Activated CD8-positive, alpha-beta memory T cell treated with anti-CD3 and anti-CD28 coated beads for 48 hours (primary cell): ENCODE measurements at places on chromosomes 12 and 14.

DNA sequence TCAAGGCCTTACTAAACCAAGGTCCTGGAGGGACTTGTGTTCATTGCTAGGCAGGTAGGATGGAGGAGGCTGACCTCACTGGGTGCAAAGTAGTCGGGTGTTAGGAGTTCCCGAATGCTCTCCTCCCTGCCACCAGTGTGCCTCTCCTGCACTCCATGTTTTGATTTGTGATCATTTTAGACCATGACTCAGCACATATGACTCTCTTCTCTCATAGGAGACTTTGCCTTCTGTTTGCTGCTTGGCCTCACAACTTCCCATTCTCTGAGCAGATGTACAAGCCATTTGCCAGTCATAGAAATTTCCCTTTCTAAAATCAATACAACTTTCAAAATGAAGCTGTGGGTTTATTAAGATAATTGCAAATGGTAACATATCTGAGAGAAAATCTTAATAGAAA, 46.6 kb upstream of the LRIG3 start:
- DNase-seq: no peak

- no peak for DNase-seq
Observed at GRCh38 chr12:122085591-122085990, 7.0 kb downstream of the MLXIP start.

DNA sequence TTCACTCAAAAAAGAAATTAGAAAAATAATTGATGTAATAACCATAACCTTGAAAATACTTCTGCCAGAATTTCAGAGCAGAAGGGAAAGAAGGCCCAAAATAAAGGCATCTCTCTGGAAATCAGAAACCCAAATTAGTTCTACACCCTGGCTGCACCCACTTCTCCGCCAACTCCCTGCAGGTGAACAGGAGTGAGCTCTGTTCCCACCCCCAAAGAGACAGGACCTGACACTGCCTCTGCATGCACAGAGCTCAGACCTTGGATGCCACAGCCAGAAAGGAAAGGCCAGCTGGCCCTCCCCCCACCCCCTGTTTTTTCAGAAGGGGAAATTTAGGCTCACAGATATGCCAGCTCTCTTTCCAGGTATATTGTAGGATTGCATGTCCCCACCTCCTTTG, 228.2 kb downstream of the BCL11B start:
- no peak for DNase-seq

- no peak for DNase-seq
Observed at GRCh38 chr12:81992461-81992860, 233.3 kb upstream of the PPFIA2 start.

DNA sequence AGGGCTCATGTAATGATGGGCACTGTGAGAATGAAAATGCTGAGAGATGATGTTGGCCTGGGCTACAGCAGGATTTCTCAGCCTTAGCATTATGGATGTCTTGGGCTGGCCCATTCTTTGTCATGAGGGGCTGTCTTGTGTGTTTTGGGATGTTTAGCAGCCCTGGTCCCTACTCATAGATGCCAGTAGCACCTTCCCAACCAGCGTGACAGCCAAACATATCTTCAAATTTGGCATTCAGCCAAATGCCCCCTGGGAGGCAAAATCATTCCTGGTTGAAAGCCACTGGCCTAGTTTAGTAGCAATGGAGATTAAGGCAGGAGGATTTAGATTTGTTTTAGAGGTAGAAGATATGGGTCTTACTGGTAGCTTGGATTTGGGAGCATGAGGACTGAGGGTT, 26.6 kb downstream of the UBE3B start:
- DNase-seq: no peak

DNA sequence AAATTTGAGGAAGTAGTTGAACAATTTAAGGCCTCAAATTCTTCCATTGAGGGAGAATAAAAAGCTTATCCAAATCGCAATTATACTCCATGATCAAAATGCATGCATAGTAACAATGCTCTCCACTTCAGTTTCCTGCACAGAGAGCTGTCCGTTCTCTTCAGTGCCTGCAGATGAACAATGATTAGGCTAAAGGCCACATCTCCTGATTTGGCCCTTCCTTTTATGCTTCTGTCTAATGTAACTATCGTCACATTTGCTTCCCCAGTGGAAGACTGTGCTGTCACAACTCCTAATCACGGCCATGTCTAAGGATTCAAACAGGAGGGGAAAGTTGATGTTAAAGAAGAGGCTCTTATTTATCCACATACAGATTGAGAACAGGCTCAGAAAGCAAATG, 113.6 kb upstream of the NPAS3 start:
- DNase-seq: no peak

DNA sequence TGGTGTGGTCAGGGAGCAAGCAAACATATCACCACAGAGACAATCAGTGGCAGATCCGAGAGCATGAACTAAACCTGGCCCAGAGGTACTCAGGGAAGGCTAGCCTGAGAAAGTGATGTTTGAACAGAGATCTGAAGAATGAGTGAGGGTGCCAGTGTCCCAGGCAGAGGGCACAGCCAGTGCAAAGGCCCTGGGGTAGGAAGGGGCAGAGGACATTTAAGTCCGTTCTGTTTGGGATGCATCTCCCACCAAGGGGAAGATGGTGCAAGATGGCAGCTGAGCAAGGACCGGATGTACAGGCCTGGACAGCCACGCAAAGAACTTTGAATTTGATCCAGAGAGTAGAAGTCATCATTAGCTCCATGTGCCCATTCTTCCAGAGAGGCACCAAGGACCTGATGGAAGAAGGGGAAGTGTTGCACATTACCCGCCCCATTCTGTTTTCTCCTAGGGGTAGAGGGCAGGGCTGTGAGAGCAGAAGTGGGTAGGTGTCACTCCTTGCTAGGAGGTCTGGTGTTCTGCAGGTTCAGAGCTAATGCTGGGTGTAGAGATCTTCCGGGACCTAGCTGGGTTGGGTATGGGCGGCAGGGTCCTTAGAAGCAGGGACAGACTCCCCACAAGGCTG, 3.9 kb downstream of the DTX1 start:
- no peak for DNase-seq

DNA sequence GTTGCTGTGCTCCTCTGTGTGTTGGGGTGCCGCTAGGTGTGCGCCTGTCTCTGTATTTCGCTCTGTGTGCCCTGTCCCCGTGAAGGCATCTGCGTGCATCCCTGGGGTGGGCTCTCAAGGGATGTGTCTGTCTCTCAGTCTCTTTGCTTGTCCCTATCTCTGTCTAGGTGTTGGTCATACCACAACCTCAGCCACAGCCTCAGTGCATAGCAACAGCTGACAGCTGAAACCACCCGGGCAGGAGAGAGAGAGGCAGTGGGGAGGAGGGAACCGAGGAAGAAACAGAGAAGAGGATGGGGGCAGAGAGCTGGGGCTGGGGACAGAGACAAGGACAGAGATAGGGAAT, 953 bp upstream of the NXPH4 start:
- DNase-seq: no peak

DNA sequence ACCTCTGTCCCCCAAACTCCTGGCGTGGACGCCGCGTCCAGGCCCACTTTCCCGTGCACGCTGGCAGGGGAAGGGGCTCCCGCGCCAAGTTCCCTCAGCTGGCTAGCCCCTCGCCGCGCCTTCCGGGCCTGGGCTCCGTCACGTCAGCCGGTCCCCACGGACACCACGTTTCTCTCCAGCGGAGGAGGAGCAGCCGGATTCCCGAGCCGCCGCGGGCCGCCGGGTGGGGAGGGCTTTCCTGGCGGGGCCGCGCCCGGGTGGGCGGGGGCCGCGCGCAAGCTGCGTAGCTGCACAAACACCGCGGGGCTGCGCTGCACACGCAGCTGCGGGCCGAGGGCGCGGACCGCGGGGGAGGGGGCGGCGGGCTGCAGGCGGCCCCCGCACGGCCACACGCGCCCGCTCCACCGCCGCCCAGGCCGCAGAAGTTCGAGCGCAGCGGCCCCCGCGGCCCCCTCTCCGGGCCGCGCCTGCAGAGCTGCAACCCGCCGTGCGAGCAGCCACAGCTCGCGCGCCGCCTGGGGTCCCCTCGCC, 45.1 kb upstream of the PNMA1 start:
- no peak for DNase-seq

- no peak for DNase-seq
Observed at GRCh38 chr12:64042911-64043310, 179.2 kb downstream of the KICS2 start.

GRCh38 chr14:87805315-87805723, 187.7 kb downstream of the GALC start:
- DNase-seq: no peak

GRCh38 chr12:88960213-88960878, 380.1 kb upstream of the KITLG start:
- DNase-seq: no peak

- DNase-seq: no peak
Observed at GRCh38 chr12:81718616-81719015, 40.5 kb downstream of the PPFIA2 start.

DNA sequence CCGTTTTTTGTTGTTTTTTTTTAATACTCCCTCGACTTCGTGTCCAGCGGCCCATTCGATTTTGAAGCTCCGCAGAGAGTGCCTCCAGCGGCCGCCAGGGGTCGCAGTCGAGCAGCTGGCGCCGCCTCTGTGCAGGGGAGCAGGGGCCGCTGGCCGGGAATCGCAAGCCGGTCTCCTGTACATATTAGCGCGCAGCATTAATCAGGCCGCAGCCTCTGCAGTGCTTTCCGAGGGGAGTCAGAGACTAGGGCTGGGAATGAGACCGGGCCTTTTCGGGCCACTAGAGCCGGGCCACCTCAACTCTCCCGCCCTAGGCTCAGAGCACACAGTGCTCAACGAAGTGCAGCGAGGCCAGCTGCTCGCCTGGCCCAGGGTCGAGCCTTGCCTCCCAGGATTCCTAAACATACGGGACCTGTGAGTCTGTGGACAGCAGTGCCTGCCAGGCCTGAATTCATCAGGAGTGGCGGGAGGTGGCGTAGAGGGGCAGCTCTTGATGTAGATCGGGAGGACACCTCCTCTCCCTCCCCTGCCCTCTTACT, 81.8 kb downstream of the EMP1 start:
- DNase-seq: peak; percentile 45

DNA sequence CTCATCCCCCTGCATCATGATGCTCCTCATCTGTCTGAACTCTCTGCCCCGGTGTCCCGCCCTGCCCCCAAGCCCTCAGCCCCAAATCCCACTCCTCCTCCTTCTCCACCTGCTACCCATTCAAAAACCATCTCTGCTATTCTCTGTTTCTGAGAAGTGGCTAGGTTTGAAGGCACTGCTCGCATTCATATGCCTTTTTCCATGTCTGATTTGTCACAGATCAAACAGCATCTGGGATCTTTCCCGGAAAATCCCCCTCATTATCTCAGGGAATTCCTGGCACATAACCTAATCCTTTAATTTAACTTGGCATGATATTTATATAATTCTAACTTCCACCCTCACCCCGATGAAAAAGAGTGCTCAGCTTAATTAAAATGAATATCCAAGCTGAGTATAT, 3.3 kb upstream of the ADAM20 start:
- DNase-seq: no peak

GRCh38 chr14:93936245-93936644, 9.1 kb downstream of the FAM181A start:
- DNase-seq: no peak

- no peak for DNase-seq
Observed at GRCh38 chr14:102164965-102165364, 25.3 kb downstream of the WDR20 start.

DNA sequence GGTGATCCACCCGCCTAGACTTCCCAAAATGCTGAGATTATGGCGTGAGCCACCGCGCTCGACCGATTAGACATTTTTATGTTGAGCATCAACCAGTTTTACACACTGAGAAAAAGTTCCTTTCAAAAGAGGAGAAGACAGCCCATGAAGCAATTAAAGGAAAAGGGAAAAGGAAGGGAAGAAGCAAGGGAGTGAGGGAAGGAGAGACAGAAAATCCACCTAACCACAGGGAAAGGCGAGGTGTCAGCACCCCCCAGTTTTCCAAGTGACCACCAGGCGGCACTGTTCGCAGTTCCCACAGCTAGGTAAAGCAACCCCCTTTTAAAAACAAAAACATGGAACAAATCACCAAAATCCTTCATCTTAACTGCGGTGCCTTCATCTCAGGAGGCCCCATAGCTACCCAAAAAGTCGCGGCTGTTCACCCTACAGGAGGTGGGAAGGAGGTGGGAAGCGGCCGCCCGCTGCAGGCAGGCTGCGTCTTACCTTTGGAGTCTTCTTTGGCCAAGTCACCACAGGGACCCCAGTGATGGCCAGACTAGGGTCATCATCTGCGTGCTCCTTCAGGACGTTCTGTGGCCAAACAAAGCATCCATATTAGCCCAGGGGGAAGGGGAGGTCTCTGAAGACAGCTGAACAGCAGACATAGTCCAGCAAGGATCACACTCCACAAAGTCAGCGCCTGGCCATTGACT, 86.6 kb downstream of the KDM2B start:
- DNase-seq: peak; percentile 37

- no peak for DNase-seq
Observed at GRCh38 chr12:15932971-15933370, 21.8 kb downstream of the DERA start.

DNA sequence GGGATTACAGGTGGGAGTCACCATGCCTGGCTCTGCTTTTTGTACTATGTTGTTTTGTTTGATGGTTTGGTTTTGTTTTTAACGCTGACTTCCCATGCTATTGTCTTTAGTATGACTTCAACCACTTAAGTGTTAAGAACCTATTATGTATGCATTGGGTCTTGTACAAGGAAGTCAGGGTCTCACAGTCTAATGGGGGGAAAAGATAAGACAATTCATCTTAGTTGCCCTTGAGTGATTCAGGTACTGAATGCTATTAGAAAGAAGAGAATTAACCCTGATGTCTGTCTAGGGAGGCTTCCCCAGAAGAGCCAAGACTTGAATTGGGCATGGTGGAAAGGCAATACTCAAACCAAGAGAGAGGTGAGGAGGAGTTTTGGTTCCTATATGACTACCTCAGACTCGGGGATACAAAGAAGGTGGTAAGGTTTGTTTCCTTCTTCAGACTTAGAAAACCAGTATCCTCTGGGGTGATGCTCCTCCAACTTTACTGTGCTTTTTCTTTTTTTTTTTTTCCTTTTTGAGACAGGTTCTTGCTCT, 64.6 kb downstream of the SUSD6 start:
- no peak for DNase-seq

- DNase-seq: no peak
Observed at GRCh38 chr12:105158876-105159275, 51.3 kb downstream of the WASHC4 start.

DNA sequence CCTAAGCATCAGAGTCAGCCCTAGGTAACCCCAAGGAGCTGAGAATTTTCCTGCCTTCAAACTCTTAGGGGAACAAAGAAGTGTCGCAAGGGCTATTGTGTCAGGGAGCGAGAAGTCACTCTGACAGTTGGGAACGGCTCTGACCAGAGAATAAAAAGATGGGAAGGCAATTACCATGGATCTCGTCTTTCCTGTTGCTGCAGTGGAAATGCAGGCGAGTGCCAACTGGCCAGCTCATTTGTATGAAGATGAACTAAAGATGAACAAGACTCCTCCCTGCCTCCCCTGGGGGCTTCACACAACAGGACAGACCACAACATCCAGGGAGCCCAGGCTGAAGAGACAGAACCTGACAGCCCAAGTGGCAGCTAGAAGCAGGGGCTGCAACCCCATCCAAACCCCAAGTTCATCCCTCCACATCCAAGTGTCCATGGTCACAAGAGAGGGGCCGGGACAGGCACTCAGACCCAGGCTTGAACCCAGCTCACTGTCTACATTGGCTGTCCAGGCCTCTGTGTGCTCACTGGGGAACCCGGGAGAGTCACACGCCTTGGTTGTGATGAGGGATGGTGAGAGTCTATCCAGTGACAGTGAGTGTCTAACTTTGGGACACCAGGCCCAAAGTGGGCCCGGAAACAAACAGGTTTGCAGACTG, 322.4 kb downstream of the BCL11B start:
- no peak for DNase-seq

GRCh38 chr12:89316705-89317139, 35.6 kb downstream of the DUSP6 start:
- no peak for DNase-seq
